ENCODE measurements at places on chromosomes 11 and 22.

- no peak for DNase-seq
Observed at GRCh38 chr11:69640260-69640994, 529 bp upstream of the CCND1 start.

DNA sequence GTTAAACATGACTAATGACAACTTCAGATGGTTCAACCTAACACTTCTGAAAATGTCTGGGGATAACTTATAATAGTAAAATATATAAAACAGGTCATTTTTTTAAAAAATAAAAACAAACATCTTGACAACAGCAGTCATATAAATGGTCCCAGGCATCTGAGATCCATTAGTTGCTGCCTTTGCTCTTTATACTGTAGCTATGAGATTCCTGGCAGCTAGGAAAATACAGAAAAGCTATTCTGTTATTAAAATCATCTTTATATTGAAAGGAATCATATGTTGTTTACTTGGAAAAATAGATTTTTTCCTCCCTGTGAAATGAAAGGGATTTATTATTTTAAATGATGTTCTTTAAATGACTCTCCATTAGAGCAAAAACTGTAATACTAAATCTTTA, 55.7 kb upstream of the DEUP1 start:
- no peak for DNase-seq

GRCh38 chr11:111322534-111322933, 24.2 kb downstream of the POU2AF3 start:
- no peak for DNase-seq

DNA sequence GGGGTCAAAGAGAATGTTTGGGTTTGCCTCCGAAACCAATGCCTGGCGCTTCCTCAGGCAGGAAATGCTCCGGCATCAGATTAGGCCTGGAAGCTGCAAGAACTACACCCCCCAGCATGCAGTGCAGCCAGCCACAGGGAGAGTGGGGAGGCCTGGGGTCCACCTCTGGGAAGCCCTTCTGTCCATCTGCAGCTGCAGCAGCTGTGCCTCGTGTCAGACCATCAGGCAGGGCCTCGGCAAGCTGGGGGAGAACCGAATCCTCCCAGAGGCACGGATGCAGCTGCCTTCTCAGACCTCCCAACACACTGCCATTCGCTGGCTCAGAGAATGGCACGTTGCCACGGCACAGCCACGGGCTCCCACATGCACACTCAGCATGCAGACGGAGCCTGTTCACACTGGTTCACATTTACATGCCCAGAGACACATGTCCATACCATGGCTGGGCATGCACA, 57.4 kb downstream of the NECTIN1 start:
- DNase-seq = no peak

DNA sequence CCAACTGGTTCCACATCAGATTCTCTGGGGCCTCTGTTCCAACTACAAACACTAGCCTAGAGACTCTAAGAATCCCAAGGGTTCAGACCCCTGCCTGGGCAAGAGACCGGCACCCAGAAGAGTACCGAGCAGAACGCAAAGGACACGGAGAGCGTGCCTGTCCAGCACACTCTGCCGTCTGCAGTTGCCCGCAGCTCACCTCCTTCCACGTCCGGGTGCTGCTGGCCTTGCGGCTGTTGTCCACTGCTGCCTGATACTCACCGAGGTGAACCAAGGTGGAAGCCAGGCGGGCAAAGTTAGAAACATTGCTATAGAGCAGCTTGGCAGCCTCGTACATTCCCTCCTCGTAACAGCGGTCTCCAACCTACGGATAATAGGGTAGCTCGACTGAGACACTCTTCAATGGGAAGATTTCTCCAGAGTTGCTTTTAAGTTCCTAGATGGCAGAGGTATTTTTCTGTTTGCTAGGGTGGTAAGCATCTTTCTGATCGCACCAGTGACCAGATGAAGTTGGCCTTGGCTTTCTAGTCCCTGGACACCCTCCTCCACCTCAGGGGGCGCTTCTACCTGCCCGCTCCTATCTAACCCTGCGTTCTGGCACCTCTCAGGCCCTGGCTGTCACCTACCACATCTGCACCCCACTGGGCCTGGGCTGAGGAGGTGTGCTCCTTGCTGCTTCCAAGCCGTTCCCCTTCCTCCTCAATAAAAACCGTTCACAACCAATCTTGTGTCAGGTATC, 22.8 kb upstream of the SLC25A1 start:
- no peak for DNase-seq

DNA sequence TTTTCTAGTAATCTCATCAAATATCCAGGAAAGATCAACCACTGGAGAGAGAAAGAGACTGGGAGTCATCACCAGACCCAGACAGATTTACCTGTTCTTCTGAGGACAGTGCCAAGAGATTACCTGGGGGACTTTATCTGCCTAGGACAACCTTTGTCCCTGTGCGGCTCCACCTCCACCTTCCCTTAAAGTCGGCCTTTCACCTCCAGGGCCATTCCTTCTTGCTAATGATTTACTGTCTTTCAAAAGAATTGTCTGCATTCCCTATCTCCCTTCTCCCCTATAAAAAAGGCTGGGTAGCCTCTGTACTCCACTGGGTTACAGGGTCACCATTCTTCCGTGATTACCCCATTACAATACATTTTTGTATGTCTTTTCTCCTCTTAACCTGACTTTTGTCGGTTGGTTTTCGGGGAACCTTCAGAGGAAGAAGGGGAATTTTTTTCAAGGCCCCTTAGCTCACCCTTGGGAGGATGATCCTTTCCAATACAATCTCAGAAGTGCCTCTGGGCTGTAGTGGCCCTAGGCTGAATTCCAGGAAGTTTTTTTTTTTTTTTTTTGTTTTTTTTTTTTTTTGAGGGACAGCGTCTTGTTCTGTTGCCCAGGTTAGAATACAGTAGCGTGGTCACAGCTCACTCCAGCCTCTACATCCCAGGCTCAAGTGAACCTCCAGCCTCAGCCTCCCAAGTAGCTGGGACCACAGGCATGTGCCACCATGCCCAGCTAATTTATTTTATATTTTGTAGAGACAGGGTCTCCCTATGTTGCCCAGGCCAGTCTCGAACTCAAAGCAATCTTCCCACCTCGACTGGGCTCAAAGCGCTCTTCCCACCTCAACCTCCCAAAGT, 1.5 kb upstream of the HMOX1 start:
- no peak for DNase-seq

GRCh38 chr11:130323452-130324450, 9.0 kb upstream of the ZBTB44 start:
- no peak for DNase-seq

GRCh38 chr11:111693224-111693937, 72.8 kb downstream of the PPP2R1B start:
- DNase-seq = no peak

DNA sequence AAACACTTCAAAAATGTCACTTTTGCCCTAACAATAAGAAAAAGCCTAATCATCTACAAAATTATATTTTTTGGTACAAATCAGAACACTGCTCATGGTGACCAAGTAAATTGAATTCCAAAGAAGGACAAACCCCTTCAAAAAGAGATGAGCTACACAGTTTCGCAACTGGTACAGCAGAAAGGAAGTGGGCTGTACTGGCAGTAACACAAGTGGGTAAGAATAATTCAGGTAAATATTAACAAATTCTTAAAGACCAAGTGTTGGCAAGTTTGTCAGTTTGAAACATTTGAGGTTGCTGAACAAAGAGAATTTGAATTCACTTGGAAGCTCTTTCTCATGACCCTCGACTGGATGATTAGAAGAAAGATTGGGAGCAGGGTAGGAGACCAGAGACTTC, 35.5 kb downstream of the MSANTD4 start:
- DNase-seq = no peak

DNA sequence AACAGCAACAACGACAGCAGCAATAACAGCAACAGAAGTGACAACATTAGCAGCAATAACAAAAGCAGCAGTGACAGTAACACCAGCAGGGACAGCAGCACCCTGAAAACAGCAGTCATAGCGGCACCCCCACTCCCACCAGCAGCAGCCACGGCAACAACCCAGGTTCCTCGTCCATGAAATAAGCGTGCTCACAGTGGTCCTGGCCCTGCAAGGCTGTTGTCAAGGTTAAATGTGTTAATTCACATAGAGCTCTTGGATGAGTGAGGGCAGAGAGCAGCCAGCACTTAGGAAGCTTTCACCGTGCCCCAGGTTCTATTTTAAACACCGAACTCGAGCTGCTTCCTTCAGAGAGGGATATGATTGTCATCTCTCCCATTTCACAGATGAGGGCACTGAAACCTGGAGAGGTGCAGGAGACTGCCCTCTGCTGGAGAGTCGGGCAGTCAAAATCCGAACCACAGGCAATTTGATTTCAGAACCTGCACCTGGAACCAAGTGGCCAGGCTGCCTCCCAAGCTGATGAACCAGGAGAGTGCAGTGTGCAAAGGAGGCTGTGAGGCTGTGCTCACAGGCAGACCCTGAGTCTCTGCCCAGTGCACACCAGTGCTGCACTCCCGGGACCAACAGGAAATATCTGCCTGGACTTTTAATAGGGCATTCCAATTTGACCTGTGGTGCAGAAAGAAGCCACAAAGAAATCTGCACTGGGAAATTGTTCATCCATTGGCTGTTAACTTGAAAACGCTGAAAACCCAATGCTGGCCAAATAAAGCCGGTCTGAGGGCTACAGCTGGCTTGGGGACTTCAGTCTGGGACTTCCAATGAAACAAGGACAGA, 22.9 kb upstream of the FGF3 start:
- DNase-seq = no peak

- no peak for DNase-seq
Observed at GRCh38 chr11:128694618-128695481, 978 bp downstream of the FLI1 start.

DNA sequence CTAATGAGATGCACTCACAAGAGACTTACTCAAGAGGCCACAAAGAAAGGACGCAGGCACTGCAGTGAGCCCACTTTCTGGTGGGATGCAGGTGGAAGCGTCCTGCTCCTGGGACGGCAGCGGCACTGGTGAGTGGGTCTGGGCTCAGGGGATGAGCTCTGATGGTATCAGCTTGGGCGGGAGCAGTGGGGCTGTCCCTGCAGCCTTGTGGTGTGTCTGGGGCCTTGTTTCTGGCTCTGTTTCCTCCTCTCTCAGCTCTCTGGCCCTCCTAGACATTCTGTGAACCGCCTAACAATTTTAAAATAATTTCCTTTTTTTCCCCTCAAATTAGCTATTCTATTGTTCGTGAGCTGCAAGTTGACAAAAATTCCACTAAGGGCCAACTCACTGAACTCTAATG, 8.8 kb upstream of the ST14 start:
- DNase-seq = no peak

- DNase-seq = no peak
Observed at GRCh38 chr11:108624196-108624925, 30.8 kb upstream of the EXPH5 start.
